Peyer's patch (tissue), 4 donors: ENCODE measurements at places on chromosomes 7 and 10. TPM values are rescaled to one million over a fixed set of nuclear protein-coding genes. Genes with fewer than 3 reads are reported as not detected.

MLXIPL gene
- 130 TPM for total RNA-seq

CALHM3 gene
- total RNA-seq = not detected

HOXA6 gene
- 45.0 TPM for total RNA-seq

ENTPD1 gene
- total RNA-seq = 16.6 TPM

TFPI2 gene
- not detected for total RNA-seq

KIF5B gene
- total RNA-seq = 84.7 TPM

WNT8B gene
- total RNA-seq = not detected

MYL10 gene
- total RNA-seq = not detected

RAMP3 gene
- total RNA-seq = 8.6 TPM

FEZF1 gene
- not detected for total RNA-seq

TUBB8 gene
- not detected for total RNA-seq

GRCh38 chr7:3404501-3404900 lies 103.4 kb downstream of the SDK1 start:
- DNase-seq = no peak

DNA sequence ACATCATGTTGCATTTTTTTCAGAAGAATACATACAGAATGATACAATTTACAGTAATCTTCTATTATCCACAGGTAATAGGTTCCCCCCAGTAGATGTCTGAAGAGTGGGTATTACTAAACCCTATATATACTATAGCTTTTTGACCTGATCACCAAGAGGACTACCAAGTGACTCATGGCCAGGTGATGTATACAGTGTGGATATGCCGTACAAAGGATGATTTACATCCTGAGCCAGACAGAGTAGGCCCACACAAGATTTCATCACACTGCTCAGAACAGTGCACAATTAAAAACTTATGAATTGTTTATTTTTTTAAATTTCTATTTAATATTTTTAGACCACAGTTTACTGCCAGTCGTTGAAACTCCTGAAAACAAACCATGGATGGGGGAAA lies 70.6 kb downstream of the STEAP1B start:
- no peak for DNase-seq

- DNase-seq = no peak
Measured at GRCh38 chr10:102752266-102752930, 8.7 kb downstream of the WBP1L start.

DNA sequence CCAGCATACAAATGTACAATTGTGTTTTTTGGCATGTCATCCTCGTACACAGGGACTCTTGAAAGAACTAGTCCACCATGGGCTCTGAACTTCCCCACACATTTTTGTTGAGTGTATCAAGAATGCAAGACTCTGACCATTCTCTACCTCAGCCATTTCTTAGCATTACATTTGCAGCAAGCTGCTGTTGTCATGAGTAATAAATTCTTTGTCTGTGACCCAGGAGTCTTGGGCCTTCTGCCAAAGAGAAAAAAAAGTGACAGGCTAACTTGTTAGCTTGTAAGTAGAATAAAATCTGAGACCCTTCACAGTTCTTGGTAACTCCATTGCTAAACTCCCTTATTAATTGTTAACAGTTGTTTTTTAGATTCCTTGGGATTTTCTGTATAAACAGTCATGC lies 542.3 kb upstream of the MBL2 start:
- no peak for DNase-seq

DNA sequence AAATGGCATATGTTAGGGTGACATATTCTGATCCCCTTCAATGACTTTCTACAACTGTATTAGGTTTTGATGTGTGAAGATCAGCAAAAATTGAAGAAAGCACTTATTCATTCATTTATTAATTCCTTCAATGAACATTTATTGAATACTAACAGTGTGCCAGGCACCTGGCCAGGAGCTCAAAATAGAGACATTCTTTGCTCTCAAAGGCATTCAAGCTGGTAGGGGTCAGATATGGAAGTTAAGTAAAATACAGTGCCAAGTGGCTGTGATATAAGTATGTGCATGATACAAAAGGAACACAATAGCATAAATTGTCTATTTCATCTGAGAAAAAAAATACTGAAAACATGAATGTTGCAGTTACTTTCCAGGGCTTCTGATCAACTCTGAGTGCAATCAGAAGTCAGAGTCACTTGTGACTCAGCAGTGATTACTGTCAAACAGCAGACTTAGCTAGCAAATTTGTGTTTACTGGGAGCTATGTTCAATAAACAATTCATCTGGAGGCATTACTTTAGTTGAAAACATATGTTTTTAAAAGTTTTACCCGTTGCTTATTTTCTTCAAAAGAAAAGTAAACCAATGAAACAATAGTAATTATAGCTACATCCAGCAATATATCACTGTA lies 60.4 kb upstream of the CACNB2 start:
- no peak for DNase-seq

DNA sequence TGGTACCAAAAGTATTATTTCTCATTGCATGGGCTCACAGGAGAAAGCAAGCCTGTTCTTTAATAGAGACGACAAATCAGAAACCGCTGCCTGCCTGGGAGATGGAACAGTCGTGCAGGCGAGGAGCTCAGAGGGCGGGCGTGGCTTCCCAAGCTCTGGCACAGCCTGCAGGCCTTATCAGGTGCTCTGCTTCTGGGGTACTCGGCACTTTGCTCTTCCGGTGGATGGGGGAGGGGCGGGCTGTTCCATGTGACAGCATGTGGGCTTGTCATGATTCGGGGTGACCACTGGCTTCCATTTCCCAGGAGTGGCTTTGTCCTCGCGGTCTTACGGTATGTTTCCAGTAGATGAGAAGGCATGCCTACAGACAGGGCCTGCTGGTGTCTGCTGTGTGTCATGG lies 228.6 kb downstream of the MGMT start:
- DNase-seq = no peak

DNA sequence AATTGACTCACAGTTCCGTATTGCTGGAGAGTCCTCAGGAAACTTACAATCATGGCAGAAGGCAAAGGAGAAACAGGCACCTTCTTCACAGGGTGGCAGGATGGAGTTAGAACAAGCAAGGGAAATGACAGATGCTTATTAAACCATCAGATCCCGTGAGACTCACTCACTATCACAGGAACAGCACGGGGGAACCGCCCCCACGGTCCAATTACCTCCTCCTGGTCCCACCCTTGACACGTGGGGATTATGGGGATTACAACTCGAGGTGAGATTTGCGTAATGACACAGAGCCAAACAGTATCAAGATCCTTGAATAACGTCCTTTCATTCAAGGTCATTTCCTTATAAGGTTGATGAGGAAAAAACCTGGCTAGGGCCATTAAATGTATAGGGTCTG lies 176.6 kb downstream of the TPK1 start:
- DNase-seq = no peak

- DNase-seq = no peak
Measured at GRCh38 chr10:122054048-122055025, 65.4 kb downstream of the TACC2 start.

DNA sequence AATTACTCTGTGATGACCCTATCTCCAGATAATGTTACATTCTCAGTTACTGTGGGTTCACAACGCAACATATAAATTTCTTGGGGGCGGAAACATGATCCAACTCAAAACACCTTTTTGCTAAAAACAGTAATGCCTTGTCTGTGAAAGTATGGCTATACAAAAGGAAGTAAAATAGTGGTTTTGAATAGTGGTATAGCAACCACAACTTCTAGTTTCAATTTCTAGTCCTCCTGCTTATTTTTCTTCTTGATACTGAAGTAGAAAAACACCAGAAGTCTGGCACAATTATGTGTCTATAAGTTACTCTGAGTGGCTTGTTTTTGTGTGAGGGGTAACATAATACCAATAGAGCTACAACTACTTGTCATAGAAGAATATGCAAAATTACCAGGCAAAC lies 21.5 kb upstream of the ZNF800 start:
- no peak for DNase-seq

- DNase-seq = no peak
Measured at GRCh38 chr7:75691793-75692543, 46.8 kb downstream of the HIP1 start.

- no peak for DNase-seq
Measured at GRCh38 chr10:44186821-44187220, 198.1 kb downstream of the CXCL12 start.

DNA sequence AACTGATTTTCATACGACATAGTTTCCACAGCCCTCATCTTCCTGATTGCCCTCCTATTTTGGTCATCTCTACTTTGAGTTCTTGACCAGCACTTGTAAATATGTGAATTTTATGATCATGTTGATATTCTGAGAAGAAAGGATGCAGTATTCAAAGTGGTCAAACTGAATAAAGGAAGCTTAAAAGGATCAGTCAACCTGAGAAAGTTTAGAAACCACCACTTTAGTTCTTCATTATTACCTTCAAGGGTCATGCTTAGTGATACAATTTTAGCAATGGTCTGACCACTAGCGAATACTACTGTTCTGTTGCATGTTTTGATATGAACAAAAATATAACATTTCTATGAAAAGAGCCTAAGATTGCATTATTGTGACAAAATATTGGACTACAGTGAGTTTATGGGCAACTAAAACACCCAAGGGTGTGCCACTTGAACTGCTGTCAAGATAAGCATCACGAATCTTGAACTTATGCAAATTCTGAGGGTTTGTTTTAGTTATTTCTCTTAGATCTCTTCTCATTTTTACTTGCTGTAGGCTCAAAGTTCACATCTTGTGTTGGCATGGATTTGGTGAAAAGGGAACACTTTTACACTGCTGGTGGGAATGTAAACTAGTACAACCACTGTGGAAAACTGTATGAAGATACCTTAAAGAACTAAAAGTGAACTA lies 247.7 kb downstream of the IPMK start:
- no peak for DNase-seq

DNA sequence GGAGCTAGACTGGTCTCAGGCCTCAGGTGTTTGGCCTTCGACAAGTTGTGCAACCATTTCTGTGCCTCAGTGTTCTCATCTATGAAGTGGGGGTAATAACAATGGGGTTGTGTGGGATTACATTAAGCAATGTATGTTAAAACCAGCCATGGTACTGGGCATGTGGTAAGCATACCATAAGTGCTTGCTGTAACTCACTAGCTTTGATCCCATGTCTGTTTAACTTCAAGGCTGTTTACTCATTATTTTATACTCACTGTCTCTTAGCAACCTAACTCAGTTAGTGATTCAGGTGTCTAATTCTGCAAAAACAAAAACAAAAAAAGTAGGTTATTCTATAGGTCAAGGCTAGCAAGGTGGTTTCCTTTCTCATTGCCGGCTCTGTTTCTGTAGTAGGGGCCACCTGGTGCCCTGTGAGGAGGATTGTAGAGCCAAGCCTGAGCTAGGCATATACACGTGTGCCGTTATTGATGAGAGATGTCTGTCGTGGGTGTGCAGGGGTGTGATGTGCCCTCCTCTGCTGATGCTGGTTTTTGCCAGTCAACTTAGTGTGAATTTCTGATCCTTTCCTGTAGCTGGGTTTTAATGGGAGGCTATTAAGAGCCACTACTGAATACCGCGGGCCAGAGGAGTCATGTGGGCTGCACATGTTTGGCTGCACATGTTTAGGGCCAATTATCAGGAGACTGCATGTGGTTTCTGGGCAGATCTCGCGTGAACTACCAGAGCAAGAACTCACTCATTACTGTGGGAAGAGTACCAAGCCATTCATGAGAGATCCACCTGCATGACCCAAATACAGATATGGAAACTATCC lies 56.2 kb downstream of the EEPD1 start:
- DNase-seq = no peak

DNA sequence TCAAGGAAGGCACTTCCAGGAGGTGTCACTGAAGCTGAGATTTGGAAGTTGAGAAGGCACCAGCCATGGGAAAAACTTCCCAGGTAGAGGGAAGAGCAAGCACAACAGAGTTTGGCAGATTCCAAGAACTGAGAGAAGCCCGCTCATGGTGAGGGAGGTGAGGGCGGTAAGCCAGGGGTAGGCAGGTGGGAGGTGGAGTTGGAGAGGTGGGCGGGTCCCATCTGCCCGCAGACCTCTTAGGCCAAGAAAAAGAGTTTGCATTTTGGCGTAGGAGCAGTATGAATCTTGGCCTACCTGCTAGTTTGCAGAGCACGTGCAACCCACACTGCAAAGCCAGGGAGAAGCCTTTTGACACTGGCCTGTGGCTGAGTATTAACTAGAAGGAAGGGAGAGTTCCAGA lies 18.8 kb downstream of the FRMPD2 start:
- DNase-seq = no peak

DNA sequence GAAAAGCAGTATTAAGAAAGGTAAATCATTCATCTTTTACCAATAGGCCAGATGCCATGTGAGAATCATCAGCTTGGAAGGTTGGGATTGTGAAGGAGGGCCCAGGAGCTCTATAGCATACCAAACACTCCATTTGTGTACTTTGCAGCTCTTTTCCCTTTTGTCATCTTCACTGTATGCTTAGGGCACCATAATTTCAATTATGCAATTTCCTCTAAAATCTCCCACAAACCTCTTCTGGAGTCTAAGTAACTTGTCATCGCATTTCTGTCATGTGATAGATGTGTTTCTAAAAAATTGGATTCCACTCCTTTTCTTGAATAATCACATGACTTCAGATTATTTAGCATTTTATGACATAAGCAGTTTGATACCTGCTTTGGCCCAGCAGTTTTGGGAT lies 17.9 kb downstream of the RPP30 start:
- no peak for DNase-seq

DNA sequence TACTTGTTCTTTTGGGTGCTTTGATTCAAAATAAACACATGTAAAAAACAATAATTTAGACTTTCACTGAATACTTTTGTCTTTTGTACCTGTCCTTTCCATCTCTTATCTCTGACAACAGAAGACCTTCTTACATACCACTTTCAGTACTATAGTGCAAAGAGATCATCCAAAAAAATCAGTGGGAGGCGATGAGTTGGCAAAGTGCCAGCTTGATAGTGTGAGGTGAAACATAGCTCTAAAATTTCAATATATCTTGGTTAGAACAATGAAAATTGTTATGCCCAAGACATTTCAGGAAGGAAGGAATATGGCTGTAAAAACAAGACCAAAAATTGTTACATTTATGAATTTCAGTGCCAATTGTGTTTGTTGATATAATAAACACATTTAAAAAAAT lies 390.2 kb upstream of the COBL start:
- DNase-seq = no peak

- no peak for DNase-seq
Measured at GRCh38 chr7:30474893-30475292, 3.7 kb downstream of the NOD1 start.

- no peak for DNase-seq
Measured at GRCh38 chr10:86178401-86179152, 188.0 kb downstream of the GRID1 start.

GRCh38 chr10:99875473-99875872 lies 93.0 kb downstream of the ABCC2 start:
- no peak for DNase-seq

DNA sequence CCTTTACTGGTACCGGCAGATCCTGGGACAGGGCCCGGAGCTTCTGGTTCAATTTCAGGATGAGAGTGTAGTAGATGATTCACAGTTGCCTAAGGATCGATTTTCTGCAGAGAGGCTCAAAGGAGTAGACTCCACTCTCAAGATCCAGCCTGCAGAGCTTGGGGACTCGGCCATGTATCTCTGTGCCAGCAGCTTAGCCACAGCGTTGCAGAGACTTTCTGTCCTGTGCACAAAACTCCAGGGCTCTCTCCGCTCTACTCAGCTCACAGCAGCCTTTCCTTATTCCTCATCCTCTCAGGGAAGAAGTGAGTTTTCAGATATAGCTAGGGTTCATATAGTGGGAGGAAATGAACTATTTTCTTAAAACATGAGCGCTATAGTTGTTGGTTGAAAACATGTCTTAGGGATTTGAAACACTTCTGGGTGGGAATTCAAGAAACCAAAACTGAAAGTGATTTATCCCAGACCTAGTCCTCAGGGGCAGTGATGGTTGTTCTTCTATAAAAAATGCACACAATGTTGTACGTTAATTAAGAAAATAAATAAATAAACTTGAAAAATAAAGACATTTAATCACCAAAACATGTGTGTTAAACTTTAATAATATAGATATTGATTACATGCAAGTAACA lies 150.2 kb upstream of the PRSS58 start:
- DNase-seq = no peak

- no peak for DNase-seq
Measured at GRCh38 chr7:129073204-129073603, 18.3 kb upstream of the TNPO3 start.
